Colonic mucosa (tissue), 4 donors: ENCODE measurements at places on chromosomes 5 and 9. TPM values are rescaled to one million over a fixed set of nuclear protein-coding genes. Genes with fewer than 3 reads are reported as not detected.

- H3K27ac ChIP-seq: peak overlapping the region; percentile 81
- H3K4me3 ChIP-seq: peak overlapping the region; percentile 52
- no peaks in the 10 kb centered on the region for H3K27me3 ChIP-seq
- H3K4me1 ChIP-seq: peaks cover 5% of the 10 kb centered on the region
- H3K36me3 ChIP-seq: no peaks in the 10 kb centered on the region
These were observed 3.8 kb upstream of the MSMP start for GRCh38 chr9:35757892-35758275.

Gene PNPLA7
- 7.1 TPM for total RNA-seq

- no peak overlapping the region for H3K27ac ChIP-seq
- no peaks in the 10 kb centered on the region for H3K4me1 ChIP-seq
- no peak overlapping the region for H3K4me3 ChIP-seq
- no peaks in the 10 kb centered on the region for H3K36me3 ChIP-seq
- H3K27me3 ChIP-seq: no peaks in the 10 kb centered on the region
These were observed 48.4 kb upstream of the SMIM23 start for GRCh38 chr5:171736976-171737891.

Gene AGXT2
- total RNA-seq: 0.16 TPM

DNA sequence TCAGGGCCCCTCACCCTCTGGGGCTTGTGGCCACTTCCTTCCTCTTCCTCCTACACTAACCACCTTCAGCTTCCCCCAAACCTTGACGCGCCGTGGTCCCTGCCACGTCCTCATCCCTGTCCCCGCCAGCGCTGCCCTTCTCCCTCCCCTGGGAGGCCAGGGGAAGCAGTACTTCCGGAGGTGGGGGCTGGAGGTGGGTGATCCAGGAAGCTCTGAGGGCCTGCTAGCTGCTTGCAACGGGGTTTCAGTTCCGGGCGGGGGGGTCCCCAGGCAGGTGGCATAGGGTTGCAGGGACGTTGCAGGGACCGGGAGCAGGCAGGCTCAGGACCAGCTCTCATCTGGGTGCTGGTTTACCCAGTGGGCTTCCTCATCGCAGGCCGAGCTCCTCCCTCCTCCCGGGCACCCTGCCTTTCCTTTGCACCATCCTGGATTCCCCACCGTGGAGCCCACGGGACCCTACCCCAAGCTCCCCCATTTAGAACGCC lies 70.0 kb downstream of the RXRA start:
- DNase-seq: no peak
- H3K4me1 ChIP-seq: no peaks in the 10 kb centered on the region
- H3K36me3 ChIP-seq: no peaks in the 10 kb centered on the region
- H3K27me3 ChIP-seq: no peaks in the 10 kb centered on the region

DNA sequence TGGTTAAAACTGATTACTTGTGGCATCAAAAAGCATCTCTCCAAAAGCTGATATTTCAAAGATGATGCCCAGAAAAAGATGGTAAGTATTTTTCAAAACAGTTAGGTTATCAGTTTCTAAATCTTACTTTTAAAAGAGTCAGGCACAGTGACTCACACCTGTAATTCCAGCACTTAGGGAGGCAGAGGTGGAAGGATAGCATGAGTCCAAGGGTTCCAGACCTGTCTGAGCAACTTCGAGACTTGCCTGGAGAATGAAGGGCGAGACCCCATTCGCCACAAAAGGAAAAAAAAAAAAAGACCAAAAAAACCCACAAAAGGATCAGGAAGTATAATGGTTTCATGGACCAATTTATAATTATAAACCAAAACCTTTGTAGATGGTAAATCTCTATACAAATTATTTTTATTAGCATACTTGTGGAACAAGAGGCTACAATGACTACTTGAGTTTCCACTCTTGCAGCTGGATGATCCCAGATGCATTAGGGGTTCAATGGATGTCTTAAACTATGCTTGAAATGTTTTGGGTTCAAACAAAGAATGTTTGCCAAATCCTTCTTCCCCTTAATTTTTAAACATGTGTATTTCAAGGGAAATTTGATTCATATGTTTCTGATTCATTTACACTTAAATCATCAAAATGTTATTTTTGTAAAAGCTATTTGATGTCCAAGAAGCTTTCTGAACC lies 96.1 kb downstream of the ADAMTSL1 start:
- no peak overlapping the region for H3K27ac ChIP-seq
- no peak overlapping the region for H3K4me3 ChIP-seq
- no peaks in the 10 kb centered on the region for H3K27me3 ChIP-seq
- no peaks in the 10 kb centered on the region for H3K4me1 ChIP-seq

GRCh38 chr9:123359546-123359945 lies 3.5 kb downstream of the CRB2 start:
- H3K36me3 ChIP-seq: no peaks in the 10 kb centered on the region
- no peak overlapping the region for H3K27ac ChIP-seq
- no peak overlapping the region for H3K4me3 ChIP-seq
- peak; percentile 48 for DNase-seq

DNA sequence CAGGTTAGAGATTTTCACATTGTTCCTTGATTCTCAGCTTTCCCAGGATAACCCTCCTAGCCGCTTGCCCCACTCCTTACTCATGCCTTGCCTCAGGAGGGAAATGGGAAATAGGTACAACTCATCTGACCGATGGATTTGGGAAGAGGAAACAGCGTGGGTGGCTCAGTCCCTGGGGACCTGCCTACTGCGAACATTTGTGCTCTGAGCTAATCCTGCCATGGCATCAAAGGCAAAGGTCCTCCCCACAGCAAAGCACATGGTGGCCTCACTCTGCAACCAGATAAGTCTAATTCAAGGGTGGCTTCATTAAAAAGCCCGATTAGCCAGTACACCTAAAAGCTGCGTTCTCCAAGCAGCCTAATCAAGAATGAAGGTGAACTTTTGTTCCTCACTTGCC lies 82.4 kb upstream of the ADRA1B start:
- DNase-seq: no peak
- H3K4me1 ChIP-seq: no peaks in the 10 kb centered on the region
- H3K4me3 ChIP-seq: no peak overlapping the region

- no peaks in the 10 kb centered on the region for H3K4me1 ChIP-seq
- DNase-seq: no peak
- no peak overlapping the region for H3K4me3 ChIP-seq
- no peak overlapping the region for H3K27ac ChIP-seq
These were observed 118.6 kb downstream of the UNC13B start for GRCh38 chr9:35280399-35280798.

DNA sequence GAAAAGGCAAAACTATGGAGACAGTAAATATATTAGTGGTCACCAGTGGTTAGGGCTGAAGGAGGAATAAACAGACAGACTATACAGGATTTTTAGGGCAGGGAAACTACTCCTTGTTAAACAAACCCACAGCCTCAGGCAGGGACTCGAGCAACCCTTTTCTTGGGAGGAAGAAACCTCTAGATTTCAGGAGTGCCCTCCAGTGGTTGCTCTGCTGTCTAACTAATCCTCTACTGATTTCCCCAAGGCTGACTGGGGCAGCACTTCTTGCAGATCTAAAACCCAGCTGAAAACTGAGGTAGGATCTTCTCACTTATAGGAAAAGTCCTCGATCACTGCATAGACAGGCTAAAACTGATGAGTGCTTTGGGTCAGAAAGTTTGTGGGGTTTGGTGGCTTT lies 176.8 kb downstream of the ISOC1 start:
- no peaks in the 10 kb centered on the region for H3K27me3 ChIP-seq
- no peak overlapping the region for H3K27ac ChIP-seq
- no peak overlapping the region for H3K4me3 ChIP-seq
- no peak for DNase-seq
- no peaks in the 10 kb centered on the region for H3K36me3 ChIP-seq

DNA sequence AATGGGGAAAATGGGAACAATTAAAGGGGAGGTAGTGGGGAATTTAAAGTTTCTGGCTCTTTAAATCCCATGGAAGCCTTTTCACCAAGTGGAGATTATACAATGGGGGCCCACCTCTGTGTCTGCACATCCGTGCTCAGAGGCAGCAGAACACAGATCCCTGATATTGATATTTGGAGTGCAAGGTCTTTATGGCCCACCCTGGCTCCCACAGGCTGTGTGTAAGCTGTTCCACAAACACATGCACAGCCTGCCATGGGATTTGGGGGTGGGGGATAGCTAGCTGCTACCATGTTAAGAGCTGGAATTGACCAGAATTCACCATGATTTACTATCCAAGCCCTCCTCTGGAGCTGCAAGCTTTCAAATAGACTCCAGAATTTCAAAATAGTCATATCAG lies 55.9 kb downstream of the RASGEF1C start:
- peak; percentile 0 for DNase-seq
- H3K27ac ChIP-seq: no peak overlapping the region
- H3K36me3 ChIP-seq: no peaks in the 10 kb centered on the region
- H3K4me1 ChIP-seq: no peaks in the 10 kb centered on the region
- H3K27me3 ChIP-seq: no peaks in the 10 kb centered on the region
- H3K4me3 ChIP-seq: no peak overlapping the region

GRCh38 chr5:127216898-127217675 lies 73.5 kb upstream of the MEGF10 start:
- no peak for DNase-seq
- no peaks in the 10 kb centered on the region for H3K27me3 ChIP-seq
- H3K4me3 ChIP-seq: no peak overlapping the region
- no peaks in the 10 kb centered on the region for H3K4me1 ChIP-seq
- H3K27ac ChIP-seq: no peak overlapping the region
- no peaks in the 10 kb centered on the region for H3K36me3 ChIP-seq

GRCh38 chr9:83707518-83707767 lies 315 bp downstream of the UBQLN1 start:
- H3K27ac ChIP-seq: peak overlapping the region; percentile 97
- no peaks in the 10 kb centered on the region for H3K4me1 ChIP-seq
- peak overlapping the region; percentile 85 for H3K4me3 ChIP-seq
- H3K36me3 ChIP-seq: no peaks in the 10 kb centered on the region
- H3K27me3 ChIP-seq: no peaks in the 10 kb centered on the region
- DNase-seq: no peak

DNA sequence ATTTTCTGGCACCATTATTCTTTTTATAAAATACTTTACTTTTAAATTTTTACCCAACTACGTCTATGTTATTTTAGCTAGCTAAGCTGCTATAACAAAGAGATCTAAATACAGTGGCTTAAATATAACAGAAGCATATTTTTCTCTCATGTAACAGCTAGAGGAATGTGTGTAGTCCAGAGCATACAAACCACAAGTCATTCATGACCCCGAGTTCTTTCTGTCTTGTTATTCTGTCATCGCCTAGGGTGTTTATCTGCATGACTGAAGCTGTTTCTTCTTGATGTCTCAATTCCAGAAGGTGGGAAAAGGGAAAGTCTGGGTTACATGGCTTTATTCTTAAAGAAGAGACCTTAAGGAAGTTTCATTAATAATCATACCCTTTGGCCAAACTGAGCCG lies 136.9 kb upstream of the RFX3 start:
- no peak overlapping the region for H3K27ac ChIP-seq
- H3K27me3 ChIP-seq: no peaks in the 10 kb centered on the region
- no peaks in the 10 kb centered on the region for H3K36me3 ChIP-seq
- H3K4me1 ChIP-seq: no peaks in the 10 kb centered on the region
- no peak for DNase-seq

DNA sequence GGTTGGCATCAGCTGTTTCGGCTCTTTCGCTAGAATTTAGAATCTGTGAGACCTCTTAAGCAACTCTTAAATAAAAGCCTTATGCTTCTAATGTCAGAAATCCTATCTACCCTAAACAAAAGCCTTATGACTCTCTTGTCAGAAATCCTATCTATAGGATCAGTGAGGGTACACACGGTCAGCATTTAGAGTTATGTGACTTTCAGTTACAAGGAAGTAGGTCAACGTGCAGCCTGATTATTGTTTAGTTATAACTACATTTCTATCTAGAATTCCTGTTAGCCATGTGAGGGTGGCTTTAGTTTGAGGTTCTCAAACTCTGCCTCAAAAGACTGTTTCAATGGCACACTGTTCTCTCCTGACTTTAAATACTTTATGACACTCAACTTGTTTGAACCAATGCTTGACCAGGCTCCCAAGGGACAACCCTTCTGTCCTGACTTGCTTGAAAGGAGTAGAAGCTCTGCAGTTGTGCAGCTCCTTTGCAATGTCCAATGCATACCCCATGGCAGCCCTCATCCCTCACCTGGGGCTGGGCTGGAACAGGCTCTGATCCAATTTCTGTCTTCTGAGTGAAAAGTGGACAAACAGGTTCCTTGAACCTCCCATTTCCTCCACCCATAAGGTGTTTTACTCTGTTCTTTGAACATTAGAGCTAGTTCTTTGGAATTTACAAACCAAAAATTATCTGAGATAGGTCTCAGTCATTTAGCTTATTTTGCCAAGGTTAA lies 251.6 kb upstream of the PIK3R1 start:
- H3K27ac ChIP-seq: no peak overlapping the region
- DNase-seq: peak; percentile 56
- no peaks in the 10 kb centered on the region for H3K36me3 ChIP-seq
- H3K27me3 ChIP-seq: no peaks in the 10 kb centered on the region
- no peak overlapping the region for H3K4me3 ChIP-seq

DNA sequence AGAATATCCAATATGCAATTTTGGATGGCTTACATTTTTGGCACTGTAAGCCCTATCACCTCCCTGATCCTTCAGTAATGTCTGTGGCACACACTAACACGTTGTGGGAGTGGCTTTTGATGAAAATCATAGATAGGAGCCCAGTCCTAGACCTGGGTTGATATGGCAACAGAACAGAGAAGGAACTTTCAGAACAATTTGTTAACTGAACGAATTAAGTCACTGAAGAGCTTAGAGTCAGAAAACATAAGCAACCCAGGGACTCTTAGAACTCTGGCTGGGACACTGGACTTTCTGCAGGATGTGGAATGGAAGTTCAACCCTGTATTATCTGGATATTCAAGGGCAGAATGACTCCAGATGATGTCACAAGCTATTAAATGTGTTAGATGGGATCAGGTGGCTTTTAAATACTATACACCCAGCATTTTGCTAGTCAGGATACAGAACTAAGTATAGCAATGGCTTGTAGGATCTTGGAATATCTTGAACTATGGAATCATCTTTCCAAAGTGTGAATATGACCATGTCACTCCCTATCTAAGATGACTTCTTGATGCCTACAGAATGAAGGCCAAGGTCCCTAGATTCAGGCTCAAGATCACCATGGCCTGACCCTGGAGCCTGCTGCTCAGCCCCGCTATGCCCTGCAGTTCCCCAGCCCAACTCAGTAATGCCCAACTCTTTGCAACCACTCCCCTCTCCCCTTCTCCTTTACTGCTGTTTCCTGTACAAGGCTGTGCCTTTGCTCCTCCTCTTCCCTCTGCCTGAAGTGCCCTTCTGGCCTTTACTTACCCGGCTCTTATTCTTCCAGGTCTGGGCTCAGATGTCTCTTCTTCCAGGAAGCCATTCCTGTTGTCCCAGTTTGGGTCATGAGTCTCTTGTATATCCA lies 42.8 kb downstream of the VLDLR start:
- no peaks in the 10 kb centered on the region for H3K36me3 ChIP-seq
- H3K4me3 ChIP-seq: no peak overlapping the region
- H3K27ac ChIP-seq: no peak overlapping the region

Gene KIAA1191
- total RNA-seq: 89.1 TPM

Gene GABRA1
- total RNA-seq: not detected

DNA sequence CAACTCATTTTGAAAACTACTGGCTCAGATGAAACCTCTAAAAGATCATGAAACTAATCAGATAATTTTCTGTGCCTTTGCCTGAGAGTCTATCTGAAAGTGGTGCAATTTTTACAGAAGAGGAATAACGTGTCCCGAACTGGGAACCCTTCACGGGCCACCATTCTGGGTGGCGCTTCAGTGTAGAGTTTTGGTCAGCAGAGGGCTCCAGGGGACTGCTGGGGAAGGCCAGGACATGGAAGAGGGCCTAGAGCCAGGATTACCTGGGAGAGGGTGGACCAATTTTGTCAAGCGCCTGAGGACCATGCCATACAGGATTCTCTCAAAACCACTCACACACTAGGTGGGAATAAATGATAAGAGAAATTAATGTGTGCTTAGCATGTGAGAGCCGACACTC lies 49.7 kb upstream of the PLEKHG4B start:
- no peaks in the 10 kb centered on the region for H3K36me3 ChIP-seq
- H3K4me3 ChIP-seq: no peak overlapping the region
- no peaks in the 10 kb centered on the region for H3K4me1 ChIP-seq
